ENCODE measurements at places on chromosomes 4 and X.

DNA sequence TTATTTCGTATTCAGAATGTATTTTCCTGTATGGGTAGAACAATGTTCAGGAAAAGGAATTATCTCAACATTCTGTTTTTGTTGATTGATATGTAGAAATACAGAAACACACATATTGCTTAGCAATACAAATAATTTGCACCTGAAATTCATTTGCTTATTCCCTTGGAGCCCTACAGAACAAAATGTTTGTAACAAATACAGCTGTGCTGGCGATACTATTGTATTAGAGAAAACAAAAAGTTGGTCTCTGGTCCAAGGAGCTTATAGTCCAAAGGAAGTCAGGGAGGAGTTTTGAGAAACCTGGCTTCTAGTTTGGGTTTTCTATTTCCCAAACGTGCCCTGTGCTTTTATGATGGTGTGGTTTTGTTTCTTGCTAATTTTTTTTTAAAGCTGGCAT is 37.8 kb upstream of the CAPN6 start:
- H3K36me3 ChIP-seq: no peaks in the 10 kb centered on the region
- H3K4me3 ChIP-seq: no peak overlapping the region
- no peak for DNase-seq
- no peak overlapping the region for H3K27ac ChIP-seq
- H3K27me3 ChIP-seq: no peaks in the 10 kb centered on the region

- DNase-seq: no peak
- H3K4me1 ChIP-seq: no peaks in the 10 kb centered on the region
- H3K36me3 ChIP-seq: no peaks in the 10 kb centered on the region
Measured at GRCh38 chr4:30989508-30989907, 269.3 kb downstream of the PCDH7 start.

- no peak overlapping the region for H3K27ac ChIP-seq
- H3K36me3 ChIP-seq: peaks cover 2% of the 10 kb centered on the region
- no peak overlapping the region for H3K4me3 ChIP-seq
- H3K27me3 ChIP-seq: no peaks in the 10 kb centered on the region
Measured at GRCh38 chr4:82833696-82834313, 35.2 kb upstream of the SCD5 start.

DNA sequence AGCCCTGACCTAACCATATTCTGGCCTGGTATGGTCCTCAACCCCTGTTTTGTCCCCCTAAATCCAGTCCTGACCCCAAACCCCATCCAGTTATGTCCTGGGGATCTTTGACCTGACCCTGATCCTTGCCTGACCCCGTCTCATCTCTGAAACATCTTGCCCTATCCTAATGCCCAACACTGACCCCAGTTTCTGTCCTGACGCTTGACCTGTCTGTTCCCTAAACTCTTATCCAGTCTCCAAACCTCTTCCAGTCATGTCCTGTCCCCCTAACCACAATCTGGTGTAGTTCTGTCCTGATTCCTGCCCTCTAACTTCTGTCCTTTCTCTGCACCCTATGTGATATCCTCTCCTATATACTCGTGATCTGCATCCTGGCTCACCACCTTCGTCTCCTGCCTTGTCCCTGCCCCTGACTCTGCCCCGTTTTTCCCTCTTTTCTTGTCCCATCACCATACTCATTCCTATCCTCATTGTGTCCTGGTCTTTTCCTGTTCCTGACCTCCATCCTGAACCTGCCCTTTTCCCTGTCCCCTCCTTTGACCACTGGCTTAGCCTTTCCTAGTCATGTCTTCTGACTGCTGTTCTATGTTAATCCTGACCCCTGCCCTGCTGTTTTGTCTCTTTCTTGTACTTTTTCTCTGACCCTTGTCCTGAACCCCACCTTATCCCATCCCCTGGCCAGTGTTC is 4.6 kb upstream of the CCDC120 start:
- no peak for DNase-seq
- H3K4me3 ChIP-seq: peak overlapping the region; percentile 61
- no peaks in the 10 kb centered on the region for H3K36me3 ChIP-seq

- no peak for DNase-seq
- no peaks in the 10 kb centered on the region for H3K4me1 ChIP-seq
- H3K4me3 ChIP-seq: no peak overlapping the region
- H3K27me3 ChIP-seq: no peaks in the 10 kb centered on the region
- no peak overlapping the region for H3K27ac ChIP-seq
Measured at GRCh38 chrX:85808217-85808616, 239.1 kb downstream of the CHM start.

GRCh38 chrX:11591723-11592346 is 73.9 kb downstream of the ARHGAP6 start:
- DNase-seq: no peak
- no peaks in the 10 kb centered on the region for H3K4me1 ChIP-seq
- no peak overlapping the region for H3K27ac ChIP-seq
- no peaks in the 10 kb centered on the region for H3K27me3 ChIP-seq
- H3K4me3 ChIP-seq: no peak overlapping the region
- H3K36me3 ChIP-seq: no peaks in the 10 kb centered on the region

DNA sequence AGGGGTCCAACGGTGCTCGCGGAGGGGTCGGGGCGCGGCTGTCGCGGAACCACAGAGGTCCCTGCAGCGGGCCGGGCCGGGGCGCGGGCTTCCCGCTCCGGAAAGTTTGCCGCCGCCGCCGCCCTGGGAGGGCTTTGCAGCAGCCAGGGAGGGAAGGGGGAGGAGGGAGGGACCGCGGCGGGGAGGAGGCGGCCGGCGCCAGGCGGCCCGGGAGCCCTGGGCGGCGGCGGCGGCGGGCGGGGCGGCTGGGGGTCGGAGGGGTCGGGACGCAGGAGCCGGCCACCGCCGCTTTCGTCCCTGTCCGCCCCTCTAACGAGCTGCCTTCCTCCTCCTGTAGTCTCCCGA is 375 bp downstream of the FGFR3 start:
- peaks cover 26% of the 10 kb centered on the region for H3K4me1 ChIP-seq
- no peak for DNase-seq

GRCh38 chrX:18883961-18884765 is 99.8 kb downstream of the PHKA2 start:
- no peak overlapping the region for H3K27ac ChIP-seq
- no peaks in the 10 kb centered on the region for H3K36me3 ChIP-seq
- no peak for DNase-seq
- H3K4me1 ChIP-seq: peaks cover 5% of the 10 kb centered on the region

GRCh38 chr4:183960046-183960420 is 54.9 kb downstream of the STOX2 start:
- no peak overlapping the region for H3K4me3 ChIP-seq
- no peaks in the 10 kb centered on the region for H3K36me3 ChIP-seq
- no peak for DNase-seq
- no peak overlapping the region for H3K27ac ChIP-seq

GRCh38 chr4:2574863-2575262 is 38.4 kb downstream of the FAM193A start:
- H3K27me3 ChIP-seq: no peaks in the 10 kb centered on the region
- peaks cover 51% of the 10 kb centered on the region for H3K4me1 ChIP-seq
- no peaks in the 10 kb centered on the region for H3K36me3 ChIP-seq
- H3K4me3 ChIP-seq: no peak overlapping the region
- no peak overlapping the region for H3K27ac ChIP-seq
- no peak for DNase-seq

DNA sequence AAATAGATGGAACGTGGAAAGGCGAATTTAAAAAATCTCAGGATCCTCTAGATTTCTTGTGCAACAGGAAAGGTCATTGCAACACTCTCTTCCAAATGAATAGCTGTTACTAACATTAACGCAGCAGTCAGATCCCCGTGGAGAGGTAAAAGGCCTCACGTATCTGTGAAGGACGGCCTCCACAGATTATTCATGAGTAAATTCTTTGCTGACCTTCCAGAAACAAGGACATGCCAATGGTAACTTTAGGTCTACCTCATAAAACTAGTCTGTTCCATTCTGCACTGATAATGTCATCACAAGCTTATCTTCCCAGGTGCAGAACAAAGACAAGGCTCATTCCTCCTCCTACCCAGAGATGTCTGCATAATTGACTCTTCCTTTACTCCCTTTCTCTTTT is 16.1 kb upstream of the REPS2 start:
- no peak overlapping the region for H3K27ac ChIP-seq
- no peaks in the 10 kb centered on the region for H3K4me1 ChIP-seq
- H3K4me3 ChIP-seq: no peak overlapping the region
- DNase-seq: no peak

GRCh38 chr4:163858515-163858914 is 364.0 kb downstream of the TMA16 start:
- H3K36me3 ChIP-seq: no peaks in the 10 kb centered on the region
- H3K27me3 ChIP-seq: no peaks in the 10 kb centered on the region

GRCh38 chr4:102871772-102872171 is 3.0 kb downstream of the CISD2 start:
- H3K4me3 ChIP-seq: no peak overlapping the region
- H3K36me3 ChIP-seq: peaks cover 7% of the 10 kb centered on the region
- no peak for DNase-seq
- H3K27me3 ChIP-seq: no peaks in the 10 kb centered on the region
- no peak overlapping the region for H3K27ac ChIP-seq

DNA sequence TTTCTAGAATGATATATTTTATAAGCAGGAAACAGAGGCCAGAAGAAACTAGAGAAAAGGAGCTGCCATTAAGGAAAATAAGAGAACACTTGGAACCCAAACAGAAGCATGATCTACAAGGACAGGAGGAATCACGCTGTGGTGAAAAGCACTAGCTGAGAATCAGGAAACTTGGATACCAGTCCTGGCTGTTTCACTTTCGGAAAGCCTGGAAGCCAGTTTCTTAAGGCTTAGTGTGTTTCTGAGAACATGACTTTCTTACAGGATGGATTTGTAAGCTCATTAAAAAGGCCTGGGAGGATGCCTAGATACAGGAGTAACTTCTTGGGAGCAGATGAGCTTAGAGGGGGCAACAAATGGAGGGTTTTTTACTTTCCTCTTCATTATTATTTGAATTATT is 36.9 kb downstream of the TLL1 start:
- DNase-seq: no peak
- H3K36me3 ChIP-seq: no peaks in the 10 kb centered on the region
- no peak overlapping the region for H3K4me3 ChIP-seq
- H3K4me1 ChIP-seq: no peaks in the 10 kb centered on the region

- H3K36me3 ChIP-seq: no peaks in the 10 kb centered on the region
- no peak overlapping the region for H3K27ac ChIP-seq
- H3K27me3 ChIP-seq: no peaks in the 10 kb centered on the region
- DNase-seq: no peak
- no peaks in the 10 kb centered on the region for H3K4me1 ChIP-seq
Measured at GRCh38 chrX:78659955-78660354, 827 bp upstream of the RTL3 start.

DNA sequence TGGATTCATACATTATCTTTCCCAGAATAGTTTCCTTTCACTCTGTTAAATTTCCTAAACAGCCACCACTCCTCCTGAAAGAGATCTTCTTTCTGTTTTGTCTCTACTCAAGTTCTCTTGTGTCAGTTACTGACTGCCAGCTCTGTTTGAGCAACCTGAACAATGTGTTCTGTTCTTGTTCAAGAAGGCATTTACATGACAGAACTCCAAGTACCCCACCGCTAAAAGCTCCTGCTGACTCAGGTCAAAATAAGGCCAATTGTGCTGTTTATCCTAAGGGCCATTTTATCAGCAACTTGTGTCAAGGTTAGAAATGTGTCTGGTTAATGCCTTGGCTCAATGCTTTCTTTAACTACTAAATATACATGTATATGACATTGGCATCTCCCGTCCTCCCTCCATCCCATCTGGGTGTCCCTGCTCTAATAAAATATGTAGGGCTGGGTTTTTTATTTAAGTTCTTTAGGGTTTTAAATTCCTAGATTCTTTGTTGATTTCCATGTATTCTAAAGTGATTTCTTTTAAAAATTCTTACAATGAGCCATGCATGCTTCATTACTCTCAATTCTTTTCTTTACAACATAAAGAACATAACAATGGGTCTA is 144.3 kb upstream of the PAQR3 start:
- no peak overlapping the region for H3K4me3 ChIP-seq
- H3K27me3 ChIP-seq: no peaks in the 10 kb centered on the region
- no peaks in the 10 kb centered on the region for H3K36me3 ChIP-seq
- H3K4me1 ChIP-seq: no peaks in the 10 kb centered on the region
- DNase-seq: no peak
- H3K27ac ChIP-seq: no peak overlapping the region

DNA sequence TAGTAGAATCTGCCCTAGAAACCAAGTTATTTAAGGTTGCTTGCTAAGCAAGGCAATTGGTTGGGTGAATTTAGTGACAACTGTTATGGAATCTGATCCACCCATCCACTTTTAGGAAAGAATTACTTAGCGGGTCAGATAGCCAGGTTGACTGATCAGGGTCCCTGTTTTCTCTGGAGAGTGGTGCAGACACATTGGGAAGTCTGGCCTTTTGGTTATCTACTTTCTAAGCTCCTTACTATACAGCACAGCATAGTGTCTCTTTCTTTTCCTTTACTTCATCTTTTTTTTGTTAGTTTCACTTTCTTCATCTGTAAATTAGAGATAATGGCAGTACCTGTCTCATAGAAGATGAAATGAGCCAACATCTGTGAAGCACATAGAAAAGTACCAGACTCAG is 7.4 kb downstream of the HERC3 start:
- H3K36me3 ChIP-seq: no peaks in the 10 kb centered on the region
- peak overlapping the region; percentile 54 for H3K27ac ChIP-seq
- peaks cover 43% of the 10 kb centered on the region for H3K4me1 ChIP-seq
- DNase-seq: no peak

- DNase-seq: no peak
- no peak overlapping the region for H3K4me3 ChIP-seq
- H3K27me3 ChIP-seq: peaks cover 13% of the 10 kb centered on the region
- no peaks in the 10 kb centered on the region for H3K36me3 ChIP-seq
- peaks cover 17% of the 10 kb centered on the region for H3K4me1 ChIP-seq
Measured at GRCh38 chr4:13523105-13523477, 21.2 kb downstream of the NKX3-2 start.

- no peak overlapping the region for H3K27ac ChIP-seq
- no peaks in the 10 kb centered on the region for H3K4me1 ChIP-seq
- no peaks in the 10 kb centered on the region for H3K36me3 ChIP-seq
- no peaks in the 10 kb centered on the region for H3K27me3 ChIP-seq
- no peak for DNase-seq
Measured at GRCh38 chr4:54572152-54572542, 85.6 kb upstream of the KIT start.

- H3K27ac ChIP-seq: no peak overlapping the region
- no peak for DNase-seq
- no peaks in the 10 kb centered on the region for H3K27me3 ChIP-seq
Measured at GRCh38 chr4:56220261-56220660, 167.0 kb downstream of the AASDH start.

GRCh38 chr4:13118633-13119032 is 365.5 kb downstream of the RAB28 start:
- DNase-seq: no peak
- H3K27me3 ChIP-seq: no peaks in the 10 kb centered on the region
- H3K4me1 ChIP-seq: no peaks in the 10 kb centered on the region
- no peaks in the 10 kb centered on the region for H3K36me3 ChIP-seq
- no peak overlapping the region for H3K27ac ChIP-seq
- H3K4me3 ChIP-seq: no peak overlapping the region

All from vagina (tissue), 2 donors.